ENCODE measurements at places on chromosomes 11 and 22.

- no peak for DNase-seq
These were observed 12.7 kb upstream of the SEPTIN5 start for GRCh38 chr22:19701420-19702145.

GRCh38 chr22:42957544-42957943, 57.4 kb downstream of the PACSIN2 start:
- no peak for DNase-seq

DNA sequence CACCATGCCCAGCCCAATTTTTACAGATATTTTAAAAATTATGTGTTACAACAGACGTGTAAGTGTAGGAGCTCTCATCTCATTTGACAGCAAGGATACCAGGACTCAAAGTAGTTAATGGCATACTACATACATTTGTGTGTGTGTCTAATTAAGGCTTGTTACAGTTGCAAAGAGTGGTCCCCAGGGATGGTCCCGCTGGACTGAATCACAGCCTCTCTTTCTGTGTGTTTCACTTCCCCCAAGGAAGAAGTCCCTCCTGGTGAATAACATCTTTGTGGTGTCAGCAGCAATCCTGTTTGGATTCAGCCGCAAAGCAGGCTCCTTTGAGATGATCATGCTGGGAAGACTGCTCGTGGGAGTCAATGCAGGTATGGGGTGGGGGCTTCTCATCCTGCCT, 17.2 kb downstream of the SLC2A11 start:
- no peak for DNase-seq

DNA sequence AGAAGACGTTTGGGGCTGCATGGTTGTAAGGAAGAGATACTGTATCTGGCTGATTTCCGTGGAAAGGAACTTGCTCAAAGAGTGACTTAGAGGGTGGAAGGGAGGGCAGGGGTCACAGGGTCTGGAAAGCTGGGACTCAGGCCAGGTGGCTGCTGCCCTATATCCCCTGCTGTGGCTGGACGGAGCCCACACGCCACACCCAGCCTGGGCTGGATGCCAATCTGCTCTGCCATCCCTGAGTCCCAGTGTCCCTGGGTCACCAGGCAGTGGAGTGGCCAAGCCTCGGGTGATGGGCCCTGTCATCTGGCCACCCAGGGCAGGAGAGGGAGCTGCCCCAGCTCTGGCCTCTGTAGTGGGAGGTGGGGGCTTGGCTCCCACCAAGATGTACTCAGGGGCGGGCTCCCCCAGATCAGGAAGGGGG, 26.5 kb upstream of the KRTAP5-7 start:
- DNase-seq: no peak

DNA sequence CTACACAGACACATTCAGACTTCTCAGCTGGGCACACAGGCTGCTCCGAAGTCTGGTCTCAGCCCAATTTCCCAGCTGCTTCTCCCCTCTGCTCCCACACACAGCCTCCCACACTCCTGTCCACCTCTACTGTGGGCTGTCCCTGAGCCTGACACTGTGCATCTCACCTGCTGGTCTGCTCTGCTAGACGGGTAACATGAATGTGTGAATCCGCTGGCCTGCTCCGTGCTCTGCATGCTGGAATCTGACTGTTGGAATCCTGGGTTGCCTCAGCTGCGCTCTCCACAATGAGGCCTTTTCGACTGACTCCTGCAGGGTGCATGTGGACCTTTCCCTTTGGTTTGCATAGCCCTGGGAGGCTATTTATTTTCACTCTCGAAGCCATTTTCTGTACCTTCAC, 489.5 kb upstream of the B3GAT1 start:
- no peak for DNase-seq

GRCh38 chr11:43381802-43382201, 23.1 kb downstream of the TTC17 start:
- DNase-seq: no peak

GRCh38 chr11:65498042-65498726, 661 bp upstream of the MALAT1 start:
- peak; percentile 89 for DNase-seq

DNA sequence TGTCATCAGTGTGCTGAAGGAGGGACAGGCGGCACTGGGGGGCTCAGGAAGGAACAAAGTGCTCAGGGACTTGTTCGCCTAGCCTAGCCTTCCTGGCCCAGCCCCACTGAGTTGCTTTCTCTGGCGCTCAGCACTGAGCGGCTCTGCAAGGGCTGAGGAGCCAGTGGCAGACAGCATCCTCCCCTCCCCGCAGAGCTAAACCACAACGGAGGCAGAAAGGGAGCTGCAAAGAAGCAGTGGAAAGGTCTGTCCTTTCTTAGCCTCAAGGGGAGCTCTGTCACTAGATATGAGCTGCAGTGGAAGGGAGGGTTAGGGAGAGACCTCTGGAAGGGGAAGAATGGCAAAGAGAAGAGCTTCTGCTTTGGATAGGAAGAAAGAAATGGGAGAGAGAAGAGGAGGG, 89.7 kb upstream of the PHOX2A start:
- DNase-seq: no peak

DNA sequence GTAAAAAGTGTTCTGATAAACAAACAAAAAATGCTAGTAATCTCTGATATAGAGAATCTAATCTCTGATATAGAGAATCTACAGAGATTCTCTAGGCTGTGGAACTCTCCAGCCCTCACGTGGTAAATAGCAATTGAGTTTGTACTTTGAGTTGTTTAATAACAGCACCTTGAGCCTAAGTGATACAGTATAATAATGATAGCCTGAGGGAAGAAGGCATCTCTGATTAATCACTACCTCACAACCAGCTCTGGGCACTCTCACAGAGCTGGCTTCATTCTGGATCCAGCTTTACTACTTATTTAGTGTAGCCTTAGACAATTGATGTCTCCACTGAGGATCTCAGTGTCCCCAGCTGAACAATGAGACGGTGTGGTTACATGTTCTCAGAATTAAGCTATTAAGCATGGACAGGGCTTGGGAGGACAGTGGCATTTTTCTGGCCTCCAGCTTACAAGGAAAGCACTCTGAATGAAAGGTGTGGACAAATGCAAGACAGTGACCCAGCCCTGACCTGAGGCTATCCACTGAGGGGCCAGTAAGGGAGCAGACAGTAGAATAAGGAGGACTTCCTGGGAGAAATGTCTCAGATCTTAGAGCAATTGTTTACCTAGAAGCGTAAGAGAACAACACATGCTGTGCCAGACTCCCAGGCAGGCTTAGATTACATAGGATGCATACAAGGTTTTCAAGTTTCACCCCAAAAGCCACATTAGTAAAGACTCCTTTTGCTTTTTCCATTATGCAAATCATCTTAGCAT, 88.7 kb upstream of the DRD2 start:
- DNase-seq: no peak
